ENCODE measurements at places on chromosomes 12 and 14.
A peak's percentile ranks its signal among the peaks of the same experiment; 100 is the strongest.

- DNase-seq, result no peak
Measured at GRCh38 chr14:75753696-75754095, 92.7 kb downstream of the TTLL5 start.

DNA sequence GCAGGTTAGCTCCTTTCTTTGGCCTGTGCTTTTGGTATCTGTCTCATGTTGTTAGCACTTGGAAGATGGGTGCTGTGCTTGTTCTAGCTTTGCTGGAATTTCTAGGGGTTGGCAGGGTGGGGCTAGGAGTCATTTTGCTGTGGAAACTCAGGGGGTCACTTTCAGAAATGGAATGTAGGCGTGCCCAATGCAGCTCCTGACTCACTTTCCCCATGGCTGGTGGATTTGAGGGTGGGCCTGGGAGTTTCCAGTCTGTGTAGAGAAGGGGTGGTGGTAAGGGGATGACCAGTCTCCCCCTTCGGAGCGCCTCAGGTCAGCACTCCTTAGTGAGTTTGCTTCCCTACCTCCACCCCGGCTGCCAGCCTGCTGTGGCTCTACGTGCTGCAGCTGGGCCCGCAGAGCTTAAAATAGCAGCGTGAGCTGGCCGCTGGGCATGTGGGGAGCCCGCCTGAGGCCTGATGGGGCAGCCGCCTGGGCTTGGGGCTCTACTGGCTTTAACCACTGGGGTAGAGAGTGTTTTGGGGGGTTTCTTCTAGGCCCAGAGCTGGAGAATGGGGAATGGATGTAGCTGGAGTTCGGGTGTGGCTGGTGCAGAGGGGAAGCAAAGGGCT lies 108.2 kb downstream of the TSPAN9 start:
- DNase-seq, result no peak

- no peak for DNase-seq
Measured at GRCh38 chr12:105357162-105357691, 26.7 kb downstream of the C12orf75 start.

- DNase-seq, result peak; percentile 39
Measured at GRCh38 chr14:76456200-76456599, 80.3 kb downstream of the ESRRB start.

- DNase-seq, result no peak
Measured at GRCh38 chr12:67780580-67781084, 132.1 kb downstream of the DYRK2 start.

DNA sequence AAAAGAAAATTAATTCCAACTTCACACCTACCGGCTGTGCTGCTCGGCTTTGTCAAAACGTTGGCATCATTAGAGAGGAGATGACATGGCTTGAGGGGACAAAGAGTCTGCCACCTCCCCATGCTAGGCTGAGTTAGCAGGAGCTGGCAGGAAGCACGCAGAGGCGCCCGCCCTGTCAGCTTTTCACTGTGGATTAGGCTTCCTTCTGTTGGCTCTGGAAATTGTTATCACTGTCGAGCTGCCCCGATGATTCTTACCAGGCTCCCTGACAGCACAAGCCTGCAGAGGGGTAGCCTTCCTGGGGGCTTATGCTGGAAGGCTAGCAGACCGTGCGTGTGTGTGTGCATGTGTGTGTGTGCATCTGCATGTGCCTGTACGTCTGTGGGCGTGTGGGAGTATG lies 490.9 kb upstream of the TBX3 start:
- DNase-seq, result no peak

DNA sequence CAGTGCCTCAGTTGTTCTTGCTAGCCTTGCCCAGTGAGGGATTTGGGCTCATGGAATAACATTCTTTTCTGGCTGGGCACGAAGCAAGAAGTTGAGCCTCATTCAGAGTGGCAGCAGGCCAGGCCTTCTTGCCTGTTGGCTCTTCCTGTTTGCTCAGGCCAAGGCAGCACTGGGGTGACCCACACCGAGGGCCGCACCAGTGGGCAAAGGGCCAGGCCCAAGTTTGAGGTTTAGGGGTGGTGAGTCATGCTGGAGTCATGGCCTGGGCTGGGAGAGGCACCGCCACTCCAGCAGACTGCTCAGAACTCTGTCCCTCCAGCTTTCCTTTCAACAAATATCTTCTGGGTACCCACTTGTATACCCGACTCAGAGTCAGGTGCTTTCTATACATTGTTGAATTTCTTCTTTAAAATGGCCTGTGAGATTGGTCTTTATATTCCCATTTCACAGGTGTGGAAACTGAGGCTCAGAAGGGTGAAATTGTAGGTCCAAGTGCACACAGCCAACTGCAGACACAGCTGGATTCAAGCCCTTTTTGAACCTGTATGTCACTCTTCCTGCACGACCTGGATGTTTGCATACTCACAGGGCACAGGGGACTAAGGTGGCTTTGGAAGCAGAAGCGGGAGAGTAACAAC lies 279.4 kb downstream of the FOXN3 start:
- DNase-seq, result no peak

GRCh38 chr14:72616811-72617210 lies 277.1 kb downstream of the DPF3 start:
- DNase-seq, result no peak

DNA sequence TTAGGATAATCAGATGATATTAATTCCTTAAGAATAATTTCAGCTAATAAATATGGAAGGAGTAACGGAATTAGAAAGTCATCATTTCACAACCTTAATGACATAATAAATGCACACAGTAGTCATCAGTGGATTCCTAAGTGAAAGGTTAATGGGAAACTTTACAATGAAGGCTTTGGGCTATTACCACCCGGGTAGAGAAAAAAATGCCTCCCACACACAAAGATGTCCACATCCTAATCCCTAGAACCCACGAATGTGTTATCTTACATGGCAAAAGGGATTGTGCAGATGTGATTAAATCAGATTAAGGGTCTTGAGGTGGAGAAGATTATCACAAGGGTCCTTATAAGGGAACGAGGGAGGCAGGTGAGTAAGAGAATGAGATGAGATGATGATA lies 5.6 kb downstream of the TMED10 start:
- no peak for DNase-seq

DNA sequence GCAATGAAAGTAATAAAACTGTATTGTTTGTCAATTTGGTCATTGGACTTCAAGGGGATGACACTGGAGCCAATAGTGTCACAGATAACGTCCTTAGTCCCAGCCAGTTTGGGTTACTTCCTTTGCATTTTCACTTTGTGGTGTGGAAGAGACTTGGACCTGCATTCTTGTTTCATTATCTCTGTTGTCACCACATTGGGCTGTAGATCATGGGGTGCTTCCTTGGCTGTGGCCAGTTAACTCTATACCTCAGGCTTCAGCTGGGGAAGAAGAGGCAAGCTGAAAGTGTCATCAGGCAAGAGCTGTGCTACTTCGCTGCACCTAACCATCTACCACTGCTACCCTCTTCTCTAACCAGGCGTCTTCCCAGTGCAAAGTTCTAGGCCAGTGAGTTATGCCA lies 15.1 kb upstream of the CISTR start:
- no peak for DNase-seq

GRCh38 chr14:77457115-77457521 lies 283 bp downstream of the VIPAS39 start:
- DNase-seq, result no peak

GRCh38 chr12:27076468-27076867 lies 5.9 kb downstream of the C12orf71 start:
- no peak for DNase-seq

GRCh38 chr12:111453071-111453989 lies 47.6 kb downstream of the SH2B3 start:
- DNase-seq, result no peak

- no peak for DNase-seq
Measured at GRCh38 chr14:22890416-22890815, 7.4 kb downstream of the REM2 start.

- DNase-seq, result peak; percentile 56
Measured at GRCh38 chr12:25249931-25250738, 594 bp downstream of the KRAS start.

DNA sequence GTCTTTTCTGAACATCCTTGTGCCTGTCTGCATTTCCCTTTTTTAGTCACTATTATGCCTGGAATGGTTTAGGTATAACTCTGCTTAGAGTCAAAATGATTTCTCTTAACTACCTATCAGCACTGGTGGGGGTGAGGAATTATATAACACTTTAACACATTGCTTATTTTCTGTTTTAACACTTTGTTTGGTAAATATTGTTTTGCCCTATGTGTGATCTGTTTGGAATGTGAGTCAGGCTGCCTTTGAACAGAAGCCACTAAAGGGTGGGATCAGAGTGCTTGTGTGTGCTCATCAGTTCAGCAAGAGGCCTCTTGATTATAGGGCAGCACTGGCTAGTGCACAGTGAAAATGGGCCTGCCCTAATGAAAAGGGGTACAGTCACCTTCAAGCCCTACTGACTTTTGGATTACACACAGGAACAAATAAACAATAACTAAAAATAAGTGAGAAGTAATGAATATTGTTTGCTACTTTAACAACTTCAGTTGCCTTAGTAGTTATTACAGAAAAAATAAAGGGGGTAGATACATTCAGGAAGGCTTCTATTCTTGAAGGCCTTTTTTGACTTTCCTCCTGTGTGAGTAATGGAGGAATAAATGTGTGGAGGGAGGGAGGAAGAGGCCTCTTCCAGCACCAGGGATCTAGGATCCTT lies 23.2 kb downstream of the NGDN start:
- no peak for DNase-seq

GRCh38 chr14:55589171-55589570 lies 9.2 kb downstream of the KTN1 start:
- DNase-seq, result no peak

- no peak for DNase-seq
Measured at GRCh38 chr12:12440784-12441428, 84.0 kb downstream of the BORCS5 start.

DNA sequence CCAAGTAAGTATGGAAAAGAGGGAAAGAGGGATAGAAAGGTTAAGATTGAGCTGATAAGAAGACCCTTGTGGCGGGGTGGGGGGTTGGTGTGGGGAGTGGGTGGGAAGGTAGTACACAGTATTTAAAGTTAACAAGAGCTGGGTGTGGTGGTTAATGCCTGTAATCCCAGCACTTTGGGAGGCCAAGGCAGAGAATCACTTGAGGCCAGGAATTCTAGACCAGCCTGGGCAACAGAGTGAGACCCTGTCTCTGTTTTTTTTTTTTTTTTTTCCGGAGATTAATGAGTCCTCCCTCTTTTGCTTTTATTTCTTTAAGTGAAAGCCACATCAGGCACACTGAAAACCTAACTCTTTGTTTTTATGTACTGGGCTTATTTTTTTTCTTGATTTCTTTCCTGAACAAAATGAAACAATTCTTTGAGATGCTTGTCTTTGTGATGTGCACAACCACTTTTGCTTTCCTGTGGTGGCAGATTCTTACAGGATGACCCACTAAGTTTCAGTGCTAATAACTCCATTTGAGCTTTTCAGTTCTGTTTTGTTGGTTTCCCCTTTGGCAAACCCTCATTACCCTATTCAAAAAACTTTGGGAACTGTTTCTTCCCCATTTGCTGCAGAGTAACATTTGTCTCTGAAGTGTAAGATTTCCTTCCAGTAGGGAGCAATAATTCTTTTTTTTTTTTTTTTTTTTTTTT lies 54.8 kb downstream of the WNK1 start:
- no peak for DNase-seq

- DNase-seq, result no peak
Measured at GRCh38 chr14:23876160-23876750, 77.3 kb upstream of the DHRS4 start.

All from progenitor cell of endocrine pancreas (in vitro differentiated cells).